OCI-LY7 (cell line): ENCODE measurements at places on chromosomes 5 and 9. TPM values are rescaled to one million over a fixed set of nuclear protein-coding genes. Genes with fewer than 3 reads are reported as not detected.

DNA sequence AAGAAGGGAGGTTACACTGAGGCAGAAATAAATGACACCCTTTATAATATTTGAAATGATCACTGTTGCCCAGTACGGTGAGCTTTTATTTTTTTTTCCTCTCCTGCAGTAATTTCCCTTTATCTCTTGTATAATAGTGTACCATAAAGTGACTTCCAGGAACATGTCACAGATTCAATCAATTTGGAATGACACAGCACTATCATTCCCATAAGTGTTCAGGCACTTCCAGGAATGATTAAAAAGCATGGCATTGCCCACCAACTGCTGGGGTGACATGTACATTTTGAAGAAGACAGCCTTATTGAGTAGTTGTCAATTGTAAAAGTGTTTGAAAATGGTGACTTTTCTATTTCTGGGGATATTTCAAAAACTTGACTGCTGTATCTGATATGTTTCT, 1700.9 kb upstream of the NUDT12 start:
- no peak for DNase-seq

GRCh38 chr9:112864403-112864802, 26.3 kb downstream of the SLC46A2 start:
- no peak for DNase-seq

TMEM8B gene
- 15.7 and 19.1 TPM in 2 replicates for total RNA-seq

CERCAM gene
- 2.7 and 3.1 TPM in 2 replicates for total RNA-seq

GRCh38 chr5:23450187-23450586, 57.2 kb upstream of the PRDM9 start:
- DNase-seq = no peak

MSMP gene
- 4.1 and 4.4 TPM in 2 replicates for total RNA-seq

AFAP1L1 gene
- not detected in 2 replicates for total RNA-seq

GRCh38 chr5:58012801-58013315, 447.0 kb downstream of the PLK2 start:
- DNase-seq = no peak

ERBIN gene
- total RNA-seq = 132 and 163 TPM in 2 replicates

SPATA31D4 gene
- not detected in 2 replicates for total RNA-seq

GRCh38 chr5:122315521-122315920, 3.5 kb downstream of the SNCAIP start:
- no peak for DNase-seq

GRCh38 chr5:125576822-125577221, 830.4 kb upstream of the ZNF608 start:
- DNase-seq = no peak

- DNase-seq = no peak
Measured at GRCh38 chr9:109193974-109194556, 27.0 kb upstream of the FRRS1L start.

GRCh38 chr9:109467936-109468335, 30.2 kb downstream of the PTPN3 start:
- DNase-seq = no peak

GRCh38 chr5:160792732-160793529, 59.1 kb downstream of the ATP10B start:
- no peak for DNase-seq

GRCh38 chr9:113580041-113580953, 116.8 kb downstream of the RGS3 start:
- DNase-seq = peak; percentile 58

DBH gene
- total RNA-seq = not detected in 2 replicates

WNK2 gene
- total RNA-seq = 176 and 194 TPM in 2 replicates

GRCh38 chr5:173281910-173282309, 46.3 kb downstream of the STC2 start:
- peak; percentile 4 for DNase-seq

- no peak for DNase-seq
Measured at GRCh38 chr9:136250676-136251075, 5.1 kb upstream of the QSOX2 start.

PCDHB6 gene
- total RNA-seq = not detected in 2 replicates

DAB2 gene
- total RNA-seq = 0.40 TPM in 1 of 2 replicates, not detected in the other

- no peak for DNase-seq
Measured at GRCh38 chr5:145521523-145521922, 313.6 kb downstream of the PRELID2 start.

GRCh38 chr9:121898856-121899255, 194.3 kb downstream of the TTLL11 start:
- DNase-seq = no peak

DNA sequence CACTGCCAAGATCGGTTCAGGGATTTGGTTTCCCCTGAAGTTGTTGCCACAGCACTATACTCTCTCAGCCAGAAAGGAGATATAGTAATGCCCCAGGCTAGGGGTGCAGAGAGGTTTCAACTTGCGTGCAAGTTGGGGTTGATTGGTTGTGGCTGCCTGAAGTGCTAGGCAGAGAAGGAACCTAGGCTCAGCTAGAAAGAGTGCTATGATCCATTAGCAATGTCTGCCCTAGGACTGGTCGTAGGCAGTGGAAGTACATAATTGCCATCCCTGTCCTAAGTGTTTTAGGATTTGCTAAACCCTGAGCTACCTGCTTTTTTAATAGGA, 136.6 kb upstream of the SMIM23 start:
- no peak for DNase-seq

DNA sequence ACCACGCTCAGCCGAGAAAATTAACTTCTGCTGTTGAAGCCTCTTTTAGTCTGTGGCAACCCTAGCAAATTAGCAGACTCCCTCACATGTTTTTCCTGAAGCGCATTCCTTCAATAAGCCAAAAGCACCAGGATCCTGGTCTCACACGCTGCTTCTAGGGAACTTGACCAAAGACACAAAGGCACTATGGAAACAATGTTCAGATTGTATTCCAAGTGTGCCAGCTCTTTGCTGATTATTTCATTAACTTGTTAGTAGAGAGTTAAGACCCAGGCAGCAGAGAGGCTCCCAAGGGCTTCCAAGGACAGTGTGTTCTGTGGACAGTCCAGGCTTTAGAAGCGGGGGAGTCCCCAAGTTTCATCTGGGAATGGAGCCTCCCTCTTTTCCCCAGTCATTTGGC, 94.4 kb upstream of the BASP1 start:
- DNase-seq = no peak

DNA sequence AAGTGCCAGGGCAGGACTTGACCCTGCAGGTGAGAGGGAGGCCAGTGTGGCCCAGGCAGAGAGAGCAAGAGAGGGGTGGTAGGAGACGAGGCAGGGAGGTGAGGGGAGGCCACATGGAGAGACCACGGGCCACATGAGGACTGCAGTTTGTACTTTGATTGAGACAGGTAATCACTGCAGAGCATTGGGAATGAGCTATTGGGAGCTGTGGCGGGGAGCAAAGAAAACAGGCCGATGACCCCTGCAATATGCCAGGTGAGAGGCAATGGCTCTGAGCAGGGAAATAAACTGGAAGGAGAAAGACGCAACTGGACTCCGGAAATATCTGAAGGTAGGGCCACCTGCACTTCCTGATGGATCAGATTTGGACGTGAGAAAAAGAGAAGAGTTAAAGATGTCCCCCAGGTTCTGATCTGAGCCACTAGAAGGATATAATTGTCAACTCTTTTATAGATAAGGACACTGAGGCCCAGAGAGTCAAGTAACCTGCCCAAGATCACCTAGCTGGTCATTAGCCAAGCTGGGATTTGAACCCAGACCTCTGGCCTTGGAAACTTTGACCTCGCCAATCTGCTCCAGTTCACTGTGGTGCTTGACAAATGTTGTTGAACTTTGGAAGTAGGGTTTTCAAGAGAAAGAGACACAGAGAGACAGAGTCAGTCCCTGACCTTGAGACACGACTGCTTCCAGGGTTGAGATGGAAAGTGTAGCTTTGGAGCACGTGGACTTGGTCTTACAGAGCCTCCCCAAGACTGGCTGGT, 42.3 kb downstream of the DUSP1 start:
- no peak for DNase-seq

GRCh38 chr5:54469622-54470021, 14.1 kb downstream of the HSPB3 start:
- peak; percentile 57 for DNase-seq

DNA sequence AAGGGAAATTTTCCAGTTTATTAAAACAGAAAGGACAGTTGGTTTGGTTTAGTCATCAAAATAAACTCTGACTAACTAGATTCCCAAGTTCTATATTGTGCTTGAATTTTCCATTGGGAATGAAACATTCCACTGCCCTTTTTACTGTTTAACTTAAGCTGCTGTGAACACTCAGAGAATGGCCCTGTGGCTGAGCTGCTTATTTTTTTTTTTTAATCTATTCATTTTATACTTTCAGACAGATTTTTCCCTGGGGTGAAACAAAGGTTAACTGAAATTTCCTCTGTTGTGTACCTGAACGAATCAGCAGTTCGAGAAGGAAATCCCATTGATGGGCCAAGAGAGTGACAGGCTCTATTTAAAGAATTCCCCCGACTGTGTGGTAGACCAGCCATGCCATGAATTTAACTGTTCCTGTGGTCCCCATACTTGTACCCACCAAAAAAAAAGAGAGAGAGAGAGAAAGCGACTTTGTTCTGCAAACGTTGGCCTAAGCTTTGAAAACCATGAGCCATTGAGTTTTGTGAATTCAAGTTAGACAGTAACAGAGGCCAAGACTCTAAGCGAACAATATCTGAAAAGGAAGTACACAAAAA, 138.7 kb upstream of the GRHPR start:
- DNase-seq = peak; percentile 92

DNA sequence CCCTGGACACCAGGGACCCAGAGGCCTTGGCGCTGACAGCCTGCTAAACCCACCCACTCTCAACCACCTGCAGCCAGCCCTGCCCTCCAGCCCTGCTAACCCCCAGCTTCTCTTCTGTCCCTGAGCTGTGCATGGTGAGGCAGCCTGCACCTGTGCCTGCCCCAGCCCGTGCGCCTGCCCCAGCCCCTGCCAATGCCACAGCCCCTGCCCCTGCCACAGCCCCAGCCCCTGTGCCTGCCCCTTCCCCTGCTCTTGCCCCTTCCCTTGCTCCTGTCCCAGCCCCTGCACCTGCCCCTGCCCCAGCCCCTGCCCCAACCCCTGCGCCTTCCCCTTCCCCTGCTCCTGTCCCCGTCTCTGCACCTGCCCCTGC, 43.3 kb upstream of the IRX4 start:
- no peak for DNase-seq

- DNase-seq = no peak
Measured at GRCh38 chr5:169670769-169671525, 33.9 kb downstream of the DOCK2 start.

SH3TC2 gene
- total RNA-seq = not detected in 2 replicates

ENTREP1 gene
- total RNA-seq = not detected in 2 replicates

GRCh38 chr5:893137-893506, 438 bp downstream of the TRIP13 start:
- peak; percentile 20 for DNase-seq

- DNase-seq = peak; percentile 42
Measured at GRCh38 chr5:78574131-78574673, 74.4 kb downstream of the LHFPL2 start.

GRCh38 chr5:157956271-157956885, 97.4 kb upstream of the CLINT1 start:
- DNase-seq = no peak

DNA sequence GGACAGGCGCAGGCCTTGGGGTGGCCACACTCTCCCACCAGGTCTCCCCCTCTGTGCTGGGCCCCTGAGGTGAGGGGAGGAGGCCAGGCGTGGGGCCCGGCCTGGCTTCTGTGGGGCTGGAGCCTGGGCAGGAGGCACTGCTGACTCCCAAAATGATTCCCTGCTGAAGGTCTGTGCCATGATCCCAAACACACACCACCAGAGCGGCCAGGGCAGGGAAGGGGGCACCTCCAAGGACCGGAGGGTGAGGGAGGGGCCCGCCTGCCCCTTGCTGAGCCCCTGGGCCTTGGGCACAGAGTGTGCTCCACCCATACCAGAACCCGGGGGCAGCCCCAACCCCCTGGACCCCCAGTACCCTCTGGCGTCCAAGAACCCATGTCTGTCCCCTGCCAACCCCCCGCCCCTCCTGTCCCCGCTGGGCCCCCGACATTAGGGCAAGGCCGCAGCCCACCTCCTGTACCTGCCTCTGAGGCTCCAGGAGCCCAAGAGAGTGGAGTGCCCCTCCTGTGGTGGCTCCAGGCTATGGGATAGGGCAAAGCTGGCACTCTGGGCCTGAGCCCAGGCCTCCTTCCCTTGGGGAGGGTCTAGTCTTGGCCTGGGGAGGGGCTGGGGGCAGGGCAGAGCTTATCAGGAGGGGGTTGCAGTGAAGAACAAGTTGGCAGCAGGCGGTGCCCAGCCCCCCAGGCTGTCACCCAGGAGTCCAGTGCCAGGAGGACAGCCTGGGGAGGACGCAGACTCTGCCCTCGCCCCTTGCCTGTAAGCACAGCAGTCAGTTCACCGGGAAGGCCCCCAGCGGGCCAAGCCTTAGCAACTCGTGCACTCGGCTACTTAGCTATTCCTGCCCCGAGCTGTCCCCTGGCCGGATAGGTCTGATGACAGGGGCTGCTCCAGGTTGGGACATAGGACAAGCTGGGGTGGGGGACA, 2.6 kb upstream of the EGFL7 start:
- DNase-seq = no peak

GPR151 gene
- total RNA-seq = not detected in 2 replicates

DNA sequence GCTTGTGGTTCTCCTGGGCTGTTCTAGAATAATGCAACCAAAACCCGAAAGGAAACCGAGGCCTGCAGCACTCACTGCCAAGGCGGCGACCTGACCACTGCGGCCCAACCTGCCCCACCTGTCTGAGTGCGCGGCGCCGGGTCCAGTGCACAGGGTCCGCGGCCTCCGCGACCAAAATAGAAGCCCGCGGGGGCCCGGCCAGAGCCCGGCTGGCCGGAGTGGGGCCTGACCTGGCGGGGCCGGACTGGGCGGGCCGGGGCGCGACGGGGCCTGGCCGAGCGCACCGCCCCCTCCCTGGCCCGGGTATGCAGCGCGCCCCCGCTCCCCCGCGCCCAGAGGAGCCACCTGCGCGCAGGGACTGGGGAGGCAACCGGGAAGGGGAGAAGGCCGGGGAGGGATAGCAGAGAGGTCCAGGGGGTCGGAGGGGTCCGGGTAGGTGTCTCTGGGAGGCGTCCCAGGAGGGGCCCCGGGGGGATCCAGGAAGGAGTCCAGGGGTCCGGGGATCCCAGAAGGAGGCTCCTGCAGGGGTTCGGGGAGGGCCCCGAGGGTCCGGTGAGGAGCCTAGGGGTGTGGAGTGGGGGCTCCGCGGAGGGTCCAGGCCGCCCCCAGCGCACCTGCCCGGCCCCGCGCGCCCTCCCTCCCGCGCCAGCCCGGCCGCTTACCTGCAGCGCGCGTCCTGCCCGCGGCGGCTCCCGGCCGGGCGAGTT, 503 bp downstream of the SEMA4D start:
- DNase-seq = no peak

GRCh38 chr9:126383406-126384046, 56.9 kb downstream of the MVB12B start:
- no peak for DNase-seq

CDH10 gene
- not detected in 2 replicates for total RNA-seq

- DNase-seq = no peak
Measured at GRCh38 chr9:93127395-93127911, 6.6 kb downstream of the NINJ1 start.

CDH6 gene
- not detected in 2 replicates for total RNA-seq

- DNase-seq = no peak
Measured at GRCh38 chr9:105816202-105816744, 121.9 kb downstream of the TMEM38B start.

MAN1B1 gene
- total RNA-seq = 38.8 and 43.4 TPM in 2 replicates

SLC45A2 gene
- total RNA-seq = not detected in 2 replicates
